ENCODE measurements at places on chromosomes 7 and 10.

GRCh38 chr7:157574120-157574825 lies 237.5 kb downstream of the DNAJB6 start:
- no peak for DNase-seq

DNA sequence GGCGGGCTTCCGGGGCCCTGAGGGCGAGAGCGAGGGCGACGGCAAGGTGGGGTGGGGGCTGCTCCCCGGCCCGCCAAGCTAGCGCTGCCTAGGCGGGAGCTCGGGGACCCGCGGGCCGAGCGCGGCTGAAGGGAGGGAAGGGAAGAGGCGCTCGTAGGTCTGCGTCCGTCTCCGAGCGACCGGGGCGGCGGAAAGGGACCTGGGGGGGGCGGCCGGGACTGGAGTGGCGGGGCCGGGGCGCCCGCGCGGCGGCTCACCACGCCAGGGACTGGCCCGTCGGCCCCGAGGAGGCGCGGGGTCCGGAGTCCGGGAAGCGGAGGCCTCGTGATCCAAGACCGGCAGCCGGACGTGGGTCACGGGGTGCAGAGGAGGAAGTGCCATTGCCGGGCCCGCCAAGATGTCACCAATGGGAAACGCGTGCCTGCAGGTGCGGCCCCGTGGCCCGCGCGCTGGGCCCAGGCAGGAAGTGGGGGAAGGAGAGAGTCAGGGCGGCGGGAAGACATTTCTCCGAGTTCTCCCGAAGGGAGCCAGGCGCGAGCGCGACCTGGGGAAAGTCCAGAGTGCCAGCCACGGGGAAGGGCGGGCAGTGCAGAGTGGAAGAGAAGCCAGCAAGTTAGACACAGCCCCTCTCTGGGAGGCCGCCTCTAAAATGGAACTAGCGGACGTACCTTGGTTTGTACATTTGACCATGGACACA lies 11.9 kb downstream of the HNRNPF start:
- DNase-seq = peak; percentile 91

DNA sequence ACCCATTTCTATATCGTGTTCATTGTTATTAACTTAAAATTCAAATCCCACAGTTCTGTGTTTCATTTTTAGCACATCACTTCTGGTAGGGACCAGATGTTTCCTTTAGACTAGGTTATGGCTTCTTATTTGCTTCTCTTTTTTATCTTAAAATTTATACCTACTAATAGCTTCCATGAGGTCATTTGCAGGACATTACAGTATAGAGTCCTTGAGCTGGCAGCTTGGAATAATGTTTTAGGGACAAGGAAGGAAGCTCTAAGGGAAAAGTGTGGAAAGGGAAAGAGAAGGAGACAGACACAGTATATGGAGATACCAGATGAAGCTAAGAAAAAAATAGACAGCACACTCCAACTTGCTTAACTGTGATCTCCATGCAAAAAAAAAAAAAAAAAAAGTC lies 48.8 kb upstream of the CD36 start:
- DNase-seq = no peak

- no peak for DNase-seq
These were observed 370.6 kb upstream of the IGFBP3 start for GRCh38 chr7:46291601-46292150.

DNA sequence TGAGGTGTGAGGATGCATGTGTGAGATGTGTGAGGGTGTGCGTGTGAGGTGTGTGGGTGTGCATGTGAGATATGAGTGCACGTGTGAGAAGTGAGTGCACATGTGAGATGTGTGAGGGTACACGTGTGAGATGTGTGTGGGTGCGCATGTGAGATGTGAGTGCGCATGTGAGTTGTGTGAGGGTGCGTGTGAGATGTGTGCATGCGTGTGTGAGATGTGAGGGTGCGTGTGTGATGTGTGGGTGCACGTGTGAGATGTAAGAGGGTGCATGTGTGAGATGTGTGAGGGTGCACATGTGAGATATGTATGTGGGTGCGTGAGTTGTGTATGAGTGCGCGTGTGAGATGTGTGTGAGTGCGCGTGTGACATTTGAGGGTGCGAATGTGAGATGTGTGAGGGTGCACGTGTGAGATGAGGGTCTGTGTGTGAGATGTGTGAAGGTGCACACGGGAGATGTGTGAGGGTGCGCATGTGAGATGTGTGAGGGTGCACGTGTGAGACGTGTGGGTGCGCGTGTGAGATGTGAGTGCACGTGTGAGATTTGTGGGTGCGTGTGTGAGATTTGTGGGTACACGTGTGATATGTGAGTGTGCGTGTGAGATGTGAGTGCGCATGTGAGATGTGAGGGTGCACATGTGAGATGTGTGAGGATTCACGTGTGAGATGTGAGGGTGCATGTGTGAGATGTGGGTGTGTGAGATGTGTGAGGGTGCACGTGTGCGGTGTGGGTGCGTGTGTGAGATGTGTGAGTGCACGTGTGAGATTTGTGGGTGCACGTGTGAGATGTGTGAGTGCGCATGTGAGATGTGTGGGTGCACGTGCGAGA lies 30.5 kb downstream of the PPIF start:
- no peak for DNase-seq

GRCh38 chr7:77759294-77759889 lies 38.8 kb downstream of the TMEM60 start:
- peak; percentile 66 for DNase-seq

- DNase-seq = peak; percentile 14
These were observed 25.0 kb downstream of the BPGM start for GRCh38 chr7:134671609-134672008.

GRCh38 chr7:18531539-18531938 lies 36.0 kb downstream of the HDAC9 start:
- DNase-seq = no peak

DNA sequence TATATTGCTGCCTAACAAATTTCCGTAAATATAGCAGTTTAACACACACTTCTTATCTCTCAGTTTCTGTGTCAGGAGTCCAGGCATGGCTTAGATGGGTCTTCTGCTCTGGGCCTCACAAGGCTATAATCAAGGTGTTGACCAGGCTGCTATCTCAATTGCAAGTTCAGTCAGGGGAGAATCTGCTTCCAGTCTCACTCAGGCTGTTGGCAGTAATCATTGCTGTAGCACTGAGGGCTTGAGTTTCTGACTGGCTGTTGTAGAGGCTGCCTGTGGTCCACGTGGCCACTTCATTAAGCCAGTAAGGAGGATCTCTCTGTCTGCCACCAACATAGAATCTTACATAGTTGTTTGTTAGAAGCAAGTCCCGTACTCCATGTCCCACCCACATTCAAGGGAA lies 138.4 kb downstream of the ST7 start:
- DNase-seq = peak; percentile 23

- no peak for DNase-seq
These were observed 251.2 kb upstream of the MDFIC start for GRCh38 chr7:114670676-114671075.

Measured in NCI-H69 (cell line).